ENCODE measurements at places on chromosomes 4 and X. TPM values are rescaled to one million over a fixed set of nuclear protein-coding genes. Genes with fewer than 3 reads are reported as not detected.

- DNase-seq: no peak
Measured at GRCh38 chrX:152600853-152601633, 36.7 kb upstream of the GABRQ start.

Gene GAB1
- 1.6 TPM for total RNA-seq

DNA sequence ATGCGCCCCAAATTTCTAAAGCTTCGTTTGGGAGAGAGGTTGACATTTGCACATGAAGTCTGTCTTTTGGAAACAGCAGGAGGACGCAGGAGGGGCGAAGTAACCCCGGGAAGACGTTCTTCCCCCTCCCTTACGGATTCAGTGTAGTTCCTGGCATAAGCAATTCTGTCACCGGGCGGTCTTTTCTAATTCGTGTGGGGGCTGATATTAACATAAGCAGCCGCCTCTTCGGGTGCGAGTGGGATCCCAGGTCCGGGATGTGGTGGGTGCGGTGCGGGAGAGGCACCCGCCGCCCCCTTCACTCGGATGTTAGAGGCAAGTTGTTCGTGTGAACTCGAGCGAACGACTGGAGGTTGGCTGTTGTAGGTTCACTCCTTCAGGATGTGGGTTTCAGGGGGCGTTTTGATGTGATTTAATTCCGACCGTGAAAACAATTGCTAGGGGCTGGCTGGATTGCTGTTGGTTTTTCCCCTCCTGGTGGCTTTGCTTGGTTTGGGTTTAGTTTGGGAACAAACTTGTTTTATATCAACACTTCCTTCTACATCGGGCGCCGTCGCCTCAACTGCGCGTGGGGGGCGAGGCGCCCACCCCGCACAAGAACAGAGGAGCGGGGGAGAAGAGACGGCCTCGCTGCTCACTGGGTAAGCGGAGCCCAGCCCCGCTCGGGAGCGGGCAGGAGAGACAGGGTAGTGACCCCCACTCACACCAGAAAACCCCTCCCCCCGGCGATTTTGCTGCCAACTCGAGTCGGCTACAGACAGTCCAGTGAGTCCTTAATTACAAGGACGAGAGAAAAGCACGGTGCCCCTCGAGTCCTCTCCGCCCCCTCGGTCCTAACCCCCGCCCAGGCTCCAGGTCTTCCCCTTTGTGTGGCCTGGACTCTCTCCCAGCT is 2.9 kb upstream of the LEF1 start:
- peak; percentile 73 for DNase-seq

GRCh38 chrX:120358737-120359456 is 3.0 kb upstream of the ATP1B4 start:
- DNase-seq: peak; percentile 55

DNA sequence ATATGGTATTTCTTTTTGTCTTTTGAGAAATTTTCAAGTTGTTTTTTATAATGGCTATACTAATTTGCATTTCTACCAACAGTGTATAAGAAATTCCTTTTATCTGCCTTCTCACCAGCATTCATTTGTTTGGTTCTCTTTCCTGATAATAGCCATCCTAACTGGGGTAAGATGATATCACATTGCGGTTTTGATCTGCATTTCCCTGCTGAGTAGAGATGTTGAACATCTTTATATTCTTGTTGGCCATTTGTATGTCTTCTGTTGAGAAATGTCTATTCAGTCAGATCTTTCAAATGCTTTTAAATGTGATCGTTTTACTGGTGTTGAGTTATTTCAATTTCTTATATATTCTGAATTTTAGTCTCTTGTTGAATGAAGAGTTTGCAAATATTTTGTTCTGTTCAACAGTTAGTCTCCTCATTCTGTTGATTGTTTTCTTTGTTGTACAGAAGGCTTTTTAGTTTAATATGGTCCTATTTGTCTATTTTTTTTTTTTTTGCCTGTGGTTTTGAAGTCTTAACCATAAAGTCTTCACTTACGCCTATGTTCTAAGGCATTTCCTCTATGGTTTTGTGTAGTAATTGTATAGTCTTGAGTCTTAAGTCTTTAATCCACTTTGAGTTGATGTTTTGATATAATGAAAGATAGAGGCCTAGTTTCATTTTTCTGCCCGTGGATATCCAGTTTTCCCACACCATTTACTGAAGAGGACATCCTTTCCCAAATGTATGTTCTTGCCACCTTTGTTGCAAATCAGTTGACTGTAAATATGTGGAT is 1566.9 kb downstream of the STIM2 start:
- no peak for DNase-seq

- DNase-seq: peak; percentile 75
Measured at GRCh38 chr4:153497091-153497531, 31.0 kb downstream of the TMEM131L start.

GRCh38 chr4:80240976-80241375 is 25.5 kb upstream of the FGF5 start:
- no peak for DNase-seq

DNA sequence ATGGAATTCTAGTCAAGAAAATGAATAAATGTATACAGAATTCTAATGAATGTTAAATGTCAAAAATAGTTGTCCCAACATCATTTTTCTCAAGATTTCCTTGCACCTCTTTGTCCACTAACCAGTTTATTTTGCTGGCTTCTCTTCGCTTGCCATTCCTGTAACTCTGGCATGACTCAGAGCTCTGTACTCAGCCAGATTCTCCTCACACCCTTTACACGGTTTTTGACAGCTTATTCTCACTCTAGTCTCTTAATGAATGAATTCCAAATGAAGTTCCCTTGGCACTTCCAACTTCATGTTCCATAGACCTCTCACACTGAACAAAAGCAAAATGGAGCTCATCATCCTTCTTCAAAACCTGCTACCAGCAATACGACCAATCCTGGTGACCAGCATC is 419.3 kb upstream of the SLIT2 start:
- no peak for DNase-seq

GRCh38 chr4:120066517-120067340 is at the start of gene MAD2L1:
MAD2L1 (minus strand) TSS chr4:120066848; CDS start chr4:120066734, 114 bp downstream.
- DNase-seq: peak; percentile 98

- DNase-seq: no peak
Measured at GRCh38 chrX:150038986-150039599, 100.8 kb upstream of the EOLA2 start.

Gene FOXR2
- total RNA-seq: not detected

GRCh38 chrX:17986440-17986839 is 125.3 kb upstream of the RAI2 start:
- DNase-seq: no peak

DNA sequence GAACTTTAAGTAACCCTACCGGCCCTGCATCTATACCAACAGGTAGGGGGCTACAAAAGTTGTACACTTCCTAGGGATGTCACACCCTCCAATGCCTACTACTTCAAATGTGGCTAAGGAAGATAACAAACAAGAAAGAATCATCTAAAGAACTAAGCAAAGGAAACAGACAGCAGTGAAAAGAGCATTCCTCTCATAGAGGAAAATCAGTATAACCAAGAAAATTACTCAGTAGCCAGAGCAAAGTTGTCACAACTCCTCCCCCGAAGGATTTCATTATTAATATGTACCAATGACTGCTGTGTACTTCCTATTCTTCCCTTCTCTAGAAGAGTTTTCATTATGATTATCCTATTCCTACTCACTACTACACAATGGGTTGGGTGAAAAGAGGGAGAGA is 12.6 kb downstream of the ANKRD17 start:
- DNase-seq: no peak

DNA sequence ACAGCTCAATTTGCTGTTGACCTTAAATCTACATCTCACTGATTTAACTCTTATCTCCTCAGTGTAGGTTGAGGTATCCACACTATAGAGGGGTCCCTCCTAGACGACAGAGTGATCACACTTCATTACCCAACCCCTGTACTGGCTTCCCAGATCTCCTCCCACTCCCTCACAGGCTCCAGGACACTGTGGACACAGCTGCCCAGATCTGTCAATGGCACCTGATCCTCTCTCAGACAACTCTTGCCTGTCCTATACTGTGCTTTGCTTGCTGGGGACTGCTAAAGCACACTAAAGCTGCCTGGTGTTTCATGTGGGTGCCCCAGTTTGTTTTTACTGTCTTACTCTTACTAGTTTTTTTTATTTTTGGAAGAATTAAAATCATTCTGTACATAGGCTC is 27.9 kb downstream of the RAB40AL start:
- DNase-seq: no peak

DNA sequence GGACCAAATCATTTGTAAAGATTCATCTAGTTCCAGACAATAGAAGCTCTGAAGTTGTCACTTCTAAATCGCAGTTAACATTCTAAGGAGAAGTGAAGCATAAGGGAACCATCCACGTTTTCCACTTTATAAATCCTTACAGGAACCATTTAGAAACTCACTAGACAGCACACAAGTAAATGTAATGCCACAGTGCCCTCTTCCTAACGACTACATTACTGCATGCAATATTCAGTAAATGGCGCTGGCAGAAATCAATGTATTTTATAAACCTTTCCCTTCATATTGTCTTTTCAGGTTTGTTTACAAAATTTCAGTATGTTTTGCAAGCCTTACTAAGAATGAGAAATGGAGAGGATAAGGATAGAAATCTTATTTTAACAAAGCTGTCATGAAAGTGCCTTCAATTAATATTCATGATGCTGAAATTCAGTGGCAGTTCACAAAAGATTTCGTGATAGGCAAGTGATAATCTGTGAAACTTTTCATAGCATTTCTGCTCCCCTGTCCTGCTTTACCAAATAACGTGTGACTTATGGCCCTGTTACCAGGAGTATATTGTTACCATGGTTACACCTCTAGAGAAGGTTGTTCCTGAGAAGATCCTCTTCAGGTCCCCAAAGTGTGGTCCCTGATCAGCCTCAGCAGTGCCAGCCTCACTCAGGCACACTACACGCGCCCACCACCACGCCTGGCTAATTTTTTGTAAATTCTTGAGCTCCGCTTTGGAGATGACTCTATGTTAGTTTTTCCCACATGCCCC is 54.2 kb downstream of the TMA16 start:
- peak; percentile 14 for DNase-seq

Gene CWH43
- not detected for total RNA-seq

Gene CDS1
- total RNA-seq: 0.28 TPM

- DNase-seq: no peak
Measured at GRCh38 chr4:74886484-74886883, 46.4 kb upstream of the PARM1 start.

DNA sequence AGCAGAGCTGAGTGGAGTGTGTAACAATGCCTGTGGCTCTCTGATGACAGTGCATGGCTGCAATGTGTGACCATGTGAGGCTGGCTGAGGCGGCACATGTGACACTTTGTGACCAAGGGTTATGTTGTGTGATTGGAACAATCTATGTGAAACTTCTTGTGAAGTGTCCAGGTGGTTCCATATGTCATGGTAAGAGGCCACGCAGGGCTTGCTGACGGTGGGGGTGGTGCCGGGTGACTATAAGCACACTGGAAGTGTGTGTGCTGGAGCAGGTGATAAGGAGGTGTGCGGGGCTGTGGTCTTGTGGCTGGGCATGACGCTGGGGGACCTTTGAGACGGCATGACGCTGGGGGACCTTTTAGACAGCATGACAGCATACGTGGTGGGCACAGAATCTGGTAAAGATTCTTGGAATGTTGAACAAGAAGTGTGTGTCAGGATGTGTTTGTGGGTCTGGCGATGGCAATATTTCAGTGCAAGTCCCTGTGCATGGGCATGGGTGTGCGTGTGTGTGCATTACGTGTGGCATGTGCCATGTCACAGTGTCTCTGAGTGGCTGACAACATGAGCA is 7.4 kb upstream of the HDAC6 start:
- no peak for DNase-seq

GRCh38 chr4:102809691-102810090 is 17.7 kb downstream of the UBE2D3 start:
- no peak for DNase-seq

- DNase-seq: no peak
Measured at GRCh38 chr4:82555276-82555675, 6.5 kb downstream of the TMEM150C start.

Gene HSFX2
- total RNA-seq: 0.39 TPM

DNA sequence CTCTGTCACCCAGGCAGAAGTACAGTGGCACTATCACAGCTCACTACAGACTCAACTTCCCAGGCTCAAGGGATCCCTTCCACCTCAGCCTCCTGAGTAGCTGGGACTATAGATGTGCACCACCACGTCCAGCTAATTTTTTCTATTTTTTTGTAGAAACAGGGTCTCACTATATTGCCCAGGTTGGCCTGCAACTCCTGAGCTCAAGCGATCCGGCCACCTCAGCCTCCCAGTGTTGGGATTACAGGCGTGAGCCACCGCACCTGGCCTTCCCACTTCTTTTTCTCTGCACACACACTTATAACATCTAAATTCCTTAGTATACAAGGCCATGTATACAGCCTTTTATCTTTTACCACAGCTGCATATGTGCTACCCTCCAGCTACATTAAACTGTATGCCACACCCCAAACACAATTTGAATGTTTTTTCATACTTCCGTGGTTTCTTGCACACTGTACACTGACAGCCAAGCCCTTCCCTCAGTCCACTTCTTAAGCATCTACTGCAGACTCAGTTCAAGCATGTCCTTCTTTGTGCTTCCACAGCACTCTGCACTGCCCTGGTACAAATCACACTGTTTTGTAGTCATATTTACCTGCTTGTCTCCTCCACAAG is 6.5 kb downstream of the SLC7A3 start:
- no peak for DNase-seq

Gene NSUN7
- 4.5 TPM for total RNA-seq

DNA sequence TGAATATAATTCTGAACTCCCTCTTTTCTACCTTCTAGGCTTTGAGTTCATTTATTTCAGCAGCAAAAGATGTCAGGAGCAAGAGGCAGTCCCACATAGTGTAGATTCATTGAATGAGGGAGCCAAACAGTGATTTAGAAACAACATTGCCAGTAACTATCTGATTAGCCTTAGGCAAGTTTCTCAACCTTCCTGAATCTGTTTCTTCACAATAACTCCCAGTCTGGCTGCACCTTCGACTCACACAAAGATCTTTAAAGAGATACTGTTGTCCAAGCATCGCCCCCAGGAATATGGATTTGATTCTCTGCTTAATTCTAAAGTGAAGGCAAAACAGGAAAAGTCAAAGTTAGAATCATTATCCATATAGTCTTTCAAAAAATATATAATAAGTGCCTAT is 1026.2 kb downstream of the DMD start:
- DNase-seq: no peak

DNA sequence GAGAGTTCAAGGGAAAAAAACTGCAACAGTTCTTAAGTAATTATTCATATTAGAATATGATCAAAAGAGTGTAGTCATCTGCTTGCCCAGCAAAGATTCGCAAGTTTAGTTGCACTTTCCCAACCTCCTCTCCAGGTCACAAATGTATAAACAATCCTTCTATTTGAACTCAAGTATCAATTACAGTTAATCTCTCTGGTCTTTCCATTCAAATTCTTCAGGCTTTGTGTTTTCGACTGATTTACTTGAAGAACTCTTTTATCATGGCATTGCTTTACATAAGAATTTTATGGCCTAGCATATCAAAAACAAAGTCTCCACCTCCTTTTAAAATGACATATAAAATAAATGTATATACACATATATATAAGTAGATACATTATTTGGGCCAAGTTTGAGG is 1009.6 kb upstream of the DIAPH2 start:
- DNase-seq: no peak

GRCh38 chrX:110133735-110134370 is 130.9 kb downstream of the TMEM164 start:
- no peak for DNase-seq

GRCh38 chrX:134181275-134181660 is 55.7 kb upstream of the CCDC160 start:
- no peak for DNase-seq

- DNase-seq: no peak
Measured at GRCh38 chr4:184283659-184284335, 66.1 kb upstream of the ENPP6 start.

GRCh38 chr4:26116057-26116456 is 202.0 kb downstream of the SMIM20 start:
- no peak for DNase-seq

Measured in activated T-cell treated with anti-CD3 and anti-CD28 coated beads, Interleukin-2, amount 50 U/mL, for 72 hours (primary cell).